Ascending aorta (tissue), 2 donors: ENCODE measurements at places on chromosomes 1 and 21. TPM values are rescaled to one million over a fixed set of nuclear protein-coding genes. Genes with fewer than 3 reads are reported as not detected.

DNA sequence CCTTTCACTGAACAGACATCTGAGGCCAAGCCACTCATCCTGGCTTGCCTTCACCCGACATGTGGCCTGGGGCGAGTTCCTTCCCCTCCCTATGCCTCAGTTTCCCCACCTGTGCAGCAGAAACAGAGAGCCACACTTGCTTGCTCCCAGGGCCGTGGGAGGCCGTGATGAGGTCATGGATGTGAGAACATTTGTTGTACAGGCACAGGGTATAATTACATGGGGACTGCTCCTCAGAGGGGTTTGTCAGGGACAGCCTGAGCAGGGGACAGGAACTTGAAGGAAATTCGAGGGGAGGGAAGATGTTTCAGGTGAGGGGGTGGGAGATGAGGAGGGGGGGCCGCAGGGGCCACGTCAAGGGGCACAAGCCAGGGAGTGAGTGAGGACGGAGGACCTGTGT is 56.1 kb downstream of the ALPL start:
- no peaks in the 10 kb centered on the region for H3K27me3 ChIP-seq
- no peaks in the 10 kb centered on the region for H3K4me1 ChIP-seq
- H3K4me3 ChIP-seq: no peak overlapping the region
- no peak for DNase-seq

DCDC2B gene
- total RNA-seq: not detected

DNA sequence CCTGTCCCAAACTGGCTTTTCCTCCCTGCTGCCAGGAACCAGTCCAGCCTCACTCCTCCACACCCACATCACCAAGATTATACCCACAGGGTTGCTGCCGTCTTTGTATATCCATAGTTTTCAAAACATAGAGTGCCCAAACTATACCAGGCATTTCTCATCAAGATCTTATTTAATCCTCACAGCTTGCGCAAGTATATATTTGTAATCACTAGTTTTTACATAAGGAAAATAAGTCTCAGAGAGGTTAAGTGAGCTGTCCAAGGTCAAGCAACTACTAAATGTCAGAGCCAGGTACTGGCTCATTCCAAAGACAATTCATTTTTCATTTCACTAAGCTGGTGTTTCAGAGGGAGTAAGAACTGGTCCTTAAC is 34.9 kb upstream of the ZNF362 start:
- H3K36me3 ChIP-seq: no peaks in the 10 kb centered on the region
- H3K27me3 ChIP-seq: no peaks in the 10 kb centered on the region
- no peak overlapping the region for H3K4me3 ChIP-seq
- H3K27ac ChIP-seq: no peak overlapping the region
- no peak for DNase-seq
- no peaks in the 10 kb centered on the region for H3K4me1 ChIP-seq

MAP1LC3C gene
- total RNA-seq: not detected

DNA sequence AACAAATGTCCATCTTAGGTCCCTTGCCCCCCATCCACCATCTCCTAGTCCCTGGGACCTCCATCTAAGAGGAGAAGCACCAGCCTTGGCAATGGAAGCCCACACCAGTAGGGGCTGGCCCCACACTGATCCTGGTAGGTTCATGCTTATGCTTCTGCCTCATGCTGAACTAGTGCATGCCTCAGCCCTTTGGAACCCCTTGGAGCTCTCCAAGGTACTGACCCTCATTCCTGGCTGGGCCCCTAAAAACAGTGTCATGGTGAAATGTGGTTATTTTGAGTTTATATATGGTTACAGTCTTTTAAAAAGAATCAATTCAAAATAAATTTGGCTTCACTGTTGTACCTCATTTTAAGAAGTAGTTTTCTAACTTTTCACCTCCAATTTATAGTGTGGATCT is 108.3 kb downstream of the HIVEP3 start:
- no peak overlapping the region for H3K27ac ChIP-seq
- H3K4me3 ChIP-seq: no peak overlapping the region
- DNase-seq: no peak

DNA sequence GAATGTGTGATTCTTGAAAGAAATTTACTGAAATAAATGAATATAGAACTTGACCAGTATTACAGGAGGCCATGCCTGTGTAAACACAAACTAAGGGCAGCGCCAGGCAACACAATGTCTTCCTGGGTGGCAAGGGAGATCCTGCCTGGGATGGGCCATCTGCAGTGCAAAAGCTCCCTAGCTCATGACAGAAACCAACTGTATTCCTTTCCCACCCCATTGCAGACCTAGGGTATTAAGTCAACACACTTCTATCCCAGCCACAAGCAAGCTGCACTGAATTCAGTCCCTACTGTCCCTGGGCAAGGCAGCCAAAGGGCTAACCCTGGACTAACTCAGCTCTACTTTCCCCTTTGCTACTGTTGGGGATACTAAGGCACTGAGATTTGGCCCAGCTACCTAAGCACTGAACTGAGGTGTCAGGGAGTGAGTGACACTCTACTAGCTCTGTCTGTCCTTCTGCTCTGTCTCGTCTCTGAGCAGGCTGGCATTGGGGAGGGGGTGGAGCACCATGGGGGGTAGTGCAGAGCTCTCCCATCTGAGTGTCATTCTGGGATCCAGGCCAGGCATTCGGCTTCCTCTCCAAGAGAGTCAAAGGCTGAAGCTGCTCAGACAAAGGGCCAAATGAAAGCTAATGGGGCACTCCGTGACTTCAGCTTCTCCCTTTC is 2.5 kb downstream of the INKA2 start:
- H3K4me3 ChIP-seq: no peak overlapping the region
- no peak overlapping the region for H3K27ac ChIP-seq
- DNase-seq: peak; percentile 64
- no peaks in the 10 kb centered on the region for H3K36me3 ChIP-seq
- H3K27me3 ChIP-seq: no peaks in the 10 kb centered on the region

- H3K36me3 ChIP-seq: no peaks in the 10 kb centered on the region
- H3K27me3 ChIP-seq: no peaks in the 10 kb centered on the region
- DNase-seq: no peak
- no peaks in the 10 kb centered on the region for H3K4me1 ChIP-seq
- H3K4me3 ChIP-seq: no peak overlapping the region
These were observed 104.8 kb downstream of the RGS2 start for GRCh38 chr1:192913683-192914082.

RPTN gene
- total RNA-seq: not detected

DNA sequence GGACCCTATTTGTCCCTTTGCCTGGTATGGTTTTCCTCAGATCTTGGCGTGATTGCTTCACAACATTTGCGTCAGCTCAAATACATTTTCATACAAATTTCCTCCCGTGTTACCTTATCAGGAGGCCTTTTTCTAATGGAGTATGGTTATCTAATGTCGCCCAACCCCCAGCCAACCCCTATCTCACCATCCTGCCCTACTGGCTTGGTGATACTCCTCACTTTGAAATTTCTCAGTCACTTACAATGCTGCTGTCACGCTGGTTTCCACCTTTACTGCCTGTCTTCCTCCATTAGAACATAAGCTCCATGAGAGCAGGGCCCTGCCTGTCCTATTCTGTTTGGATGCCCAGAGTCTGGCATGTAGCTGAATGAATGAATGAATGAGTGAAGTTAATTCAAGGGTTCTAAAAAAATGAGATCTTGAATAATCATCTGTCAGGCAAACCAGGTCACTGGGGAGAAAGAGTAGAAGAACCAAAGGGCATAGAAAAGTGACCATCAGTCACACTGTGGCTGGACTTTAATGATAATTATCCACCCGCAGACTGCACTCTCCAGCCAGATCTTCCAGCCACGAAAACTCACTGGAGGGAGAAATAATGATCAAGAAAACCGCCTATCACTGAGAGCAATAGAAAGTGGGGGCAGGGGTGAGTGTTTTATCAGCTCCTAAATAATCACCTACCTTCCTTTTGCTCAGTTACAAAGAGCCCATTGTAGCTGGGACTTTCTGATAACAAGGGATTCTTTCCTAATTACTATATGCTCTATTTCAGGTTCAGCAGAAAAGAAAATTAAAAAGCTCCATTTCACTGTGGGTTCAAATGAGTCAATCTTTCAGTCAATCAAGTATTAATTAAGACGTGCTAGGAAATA is 21.3 kb downstream of the KIAA0040 start:
- peaks cover 6% of the 10 kb centered on the region for H3K36me3 ChIP-seq
- H3K27ac ChIP-seq: no peak overlapping the region
- no peaks in the 10 kb centered on the region for H3K27me3 ChIP-seq
- no peak for DNase-seq
- no peaks in the 10 kb centered on the region for H3K4me1 ChIP-seq
- H3K4me3 ChIP-seq: no peak overlapping the region

- no peak overlapping the region for H3K4me3 ChIP-seq
- peak; percentile 75 for DNase-seq
- no peaks in the 10 kb centered on the region for H3K27me3 ChIP-seq
- no peaks in the 10 kb centered on the region for H3K4me1 ChIP-seq
- H3K36me3 ChIP-seq: no peaks in the 10 kb centered on the region
These were observed 9.3 kb upstream of the SRARP start for GRCh38 chr1:15994590-15995351.

PGLYRP3 gene
- not detected for total RNA-seq

DNA sequence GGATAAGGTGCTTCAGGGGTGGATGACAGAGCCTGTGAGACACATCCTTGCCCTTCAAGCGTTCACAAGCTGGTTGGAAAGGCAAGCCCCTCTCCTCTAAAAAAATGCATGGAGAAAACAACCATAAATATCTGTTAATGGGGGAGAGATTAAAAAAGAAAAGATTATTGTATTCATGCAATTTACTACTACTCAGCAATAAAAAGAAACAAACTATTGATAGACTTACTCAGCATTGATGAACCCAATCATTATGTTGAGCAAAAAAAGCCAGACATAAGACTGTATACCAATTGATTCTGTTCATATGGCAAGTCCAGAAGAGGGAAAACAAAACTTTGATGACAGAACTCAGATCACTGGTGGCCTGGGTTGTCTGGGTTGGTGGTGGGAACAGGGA is 138.7 kb upstream of the IRF2BP2 start:
- no peak overlapping the region for H3K4me3 ChIP-seq
- DNase-seq: no peak
- peaks cover 3% of the 10 kb centered on the region for H3K4me1 ChIP-seq
- no peak overlapping the region for H3K27ac ChIP-seq

CYP4A11 gene
- not detected for total RNA-seq

DNA sequence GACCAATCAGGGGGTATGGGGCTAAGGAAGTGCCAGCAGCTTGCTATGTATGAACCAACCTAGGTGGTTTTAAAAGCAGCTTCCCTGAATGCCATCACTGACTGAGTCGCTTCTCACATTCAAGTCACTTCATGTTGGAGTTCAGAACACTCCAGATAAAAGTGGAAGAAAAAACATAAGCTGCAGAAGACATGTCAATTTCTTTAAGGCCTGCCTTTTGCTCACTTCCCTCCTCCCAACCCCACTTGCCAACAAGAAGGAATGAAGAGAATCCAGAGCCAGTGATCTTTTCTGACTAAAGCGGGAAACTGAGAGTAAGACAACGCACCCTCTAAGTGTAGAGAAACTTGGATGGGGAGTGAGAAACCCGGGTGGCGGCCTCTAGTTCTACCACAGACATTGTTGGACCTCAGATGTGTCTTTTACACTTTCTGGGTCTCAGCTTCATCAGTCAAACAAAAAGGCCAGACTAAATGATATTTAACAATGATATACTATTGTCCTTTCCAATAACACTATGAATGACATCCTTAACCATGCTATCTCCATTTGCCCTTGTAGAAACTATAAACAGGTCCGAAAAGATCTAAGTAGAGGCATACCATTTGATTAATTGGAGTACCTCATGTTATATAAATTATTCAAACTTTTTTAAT is 54.1 kb downstream of the LUZP1 start:
- H3K27ac ChIP-seq: no peak overlapping the region
- H3K36me3 ChIP-seq: no peaks in the 10 kb centered on the region
- DNase-seq: no peak
